Memory B cell (primary cell): ENCODE measurements at places on chromosomes 1 and 21.

GRCh38 chr1:225762444-225762843, 15.2 kb upstream of the SRP9 start:
- no peak for DNase-seq

- DNase-seq = no peak
These were observed 18.6 kb downstream of the DCAF8 start for GRCh38 chr1:160243767-160244166.

GRCh38 chr1:177476676-177477075, 305.9 kb downstream of the BRINP2 start:
- no peak for DNase-seq

DNA sequence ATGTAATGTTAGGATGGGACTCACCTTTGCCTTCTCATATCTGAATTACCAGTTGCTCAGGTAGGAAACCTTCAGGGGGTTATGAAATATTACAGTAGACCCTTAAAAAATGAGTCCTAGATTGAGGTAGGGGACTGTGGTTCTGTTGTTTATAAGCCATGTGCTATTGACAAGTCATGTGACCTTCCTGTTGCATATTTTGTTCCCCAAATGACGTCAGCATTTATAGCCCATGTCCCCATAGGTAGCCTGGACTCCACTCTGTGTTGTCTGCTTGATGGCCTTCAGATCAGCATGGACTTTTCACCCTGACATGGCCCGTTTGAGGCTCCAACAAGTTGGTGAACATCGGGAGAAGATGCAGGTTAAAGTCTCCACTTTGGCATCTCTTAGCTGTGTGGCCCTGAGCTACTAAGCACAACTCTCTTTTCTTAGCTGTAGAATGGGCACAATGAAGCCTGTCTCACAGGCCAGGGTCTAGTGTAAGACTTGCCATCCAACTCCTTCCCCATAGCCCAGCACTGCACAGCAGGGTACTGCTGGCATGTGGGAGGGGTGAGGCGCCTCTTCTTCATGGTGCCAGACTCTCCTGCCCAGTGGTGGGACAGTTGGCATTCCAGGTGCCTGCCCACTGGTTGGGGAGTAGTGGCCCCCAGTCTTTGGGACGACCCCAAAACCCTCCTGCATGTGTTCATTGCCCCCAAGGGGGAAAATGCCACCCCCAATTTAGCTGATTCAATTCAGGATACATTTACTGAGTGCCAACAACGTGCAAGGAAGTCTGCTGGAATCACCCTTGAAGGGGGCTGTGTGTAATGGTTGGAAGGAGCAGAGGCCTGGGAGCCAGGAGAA, 36.1 kb upstream of the TTC22 start:
- DNase-seq = no peak

- no peak for DNase-seq
These were observed 70.6 kb downstream of the FGGY start for GRCh38 chr1:59367301-59368007.

- no peak for DNase-seq
These were observed 25.4 kb upstream of the KIAA0040 start for GRCh38 chr1:175217721-175218531.

GRCh38 chr1:97936976-97937375, 16.1 kb upstream of the DPYD start:
- no peak for DNase-seq

- DNase-seq = no peak
These were observed 35.6 kb upstream of the GPR157 start for GRCh38 chr1:9164532-9164900.
